Hematopoietic multipotent progenitor cell treated with erythropoietin and hydrocortisone succinate and interleukin-3 and kit ligand, for 15 days (in vitro differentiated cells): ENCODE measurements at places on chromosomes 1 and 21.

DNA sequence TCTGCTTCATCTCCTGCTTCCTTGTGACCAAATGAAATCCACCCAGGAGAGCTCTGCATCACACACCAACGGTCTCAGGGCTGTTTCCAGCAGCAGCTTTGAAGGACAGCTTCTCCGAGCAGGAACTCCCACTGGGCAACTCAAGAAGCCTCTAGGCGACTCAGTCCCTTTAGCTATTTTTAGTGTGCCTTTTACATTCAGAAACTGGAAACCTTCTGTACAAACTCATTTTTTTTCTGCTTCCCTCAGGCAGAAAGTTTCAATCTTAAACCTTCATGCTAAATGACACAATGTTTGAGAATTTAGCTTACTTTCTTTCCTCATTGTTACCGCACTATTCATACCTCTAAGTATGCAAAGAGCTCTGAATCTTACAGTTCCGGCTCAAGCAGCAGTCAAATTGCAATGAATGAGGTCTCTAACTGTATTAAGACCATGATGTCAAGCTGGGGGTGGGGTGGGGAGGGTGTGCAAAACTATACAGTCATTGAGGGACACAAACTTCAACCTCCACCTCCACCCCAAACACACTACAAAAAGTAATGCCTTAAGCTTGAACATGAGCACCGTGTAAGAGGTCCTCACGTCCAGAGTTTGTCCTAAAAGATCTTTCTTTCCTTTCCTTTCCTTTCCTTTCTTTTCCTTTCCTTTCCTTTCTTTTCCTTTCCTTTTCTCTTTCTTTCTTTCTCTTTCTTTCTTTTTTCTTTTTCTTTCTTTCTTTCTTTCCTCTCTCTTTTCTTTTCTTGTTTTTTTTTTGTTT is 16.4 kb upstream of the TARBP1 start:
- DNase-seq = no peak

GRCh38 chr1:114535401-114535800 is 24.4 kb upstream of the TRIM33 start:
- no peak for DNase-seq

GRCh38 chr1:15837931-15838330 is 9.6 kb upstream of the SPEN start:
- DNase-seq = no peak

GRCh38 chr21:29477941-29478340 is 179.2 kb downstream of the BACH1 start:
- no peak for DNase-seq

DNA sequence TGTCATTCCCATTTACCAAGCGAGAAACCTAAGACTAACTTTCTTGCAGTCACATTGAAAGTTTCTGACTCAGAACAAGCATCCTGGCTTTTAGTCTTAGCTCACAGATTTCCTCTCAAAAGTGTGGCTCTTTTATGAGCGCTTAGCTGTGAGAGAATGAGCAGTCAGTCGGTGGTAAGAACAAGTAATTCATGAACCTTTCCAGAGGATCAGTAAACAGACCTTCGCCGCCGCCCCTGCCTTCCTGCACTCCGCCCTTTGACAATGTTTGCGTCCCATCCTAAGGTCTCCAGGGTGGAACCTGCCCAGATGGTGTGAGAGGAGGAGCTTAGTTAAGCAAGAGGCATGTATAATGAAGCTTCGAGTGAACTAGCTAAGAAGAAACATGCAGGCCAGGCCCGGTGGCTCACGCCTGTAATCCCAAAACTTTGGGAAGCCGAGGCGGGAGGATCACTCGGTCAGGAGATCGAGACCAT is 142.4 kb downstream of the GLUL start:
- peak; percentile 43 for DNase-seq

GRCh38 chr1:241419986-241420385 is 63.0 kb upstream of the RGS7 start:
- DNase-seq = no peak

- no peak for DNase-seq
Measured at GRCh38 chr21:14900058-14900457, 164.7 kb downstream of the NRIP1 start.

- no peak for DNase-seq
Measured at GRCh38 chr1:241603731-241604245, 36.4 kb downstream of the CHML start.

DNA sequence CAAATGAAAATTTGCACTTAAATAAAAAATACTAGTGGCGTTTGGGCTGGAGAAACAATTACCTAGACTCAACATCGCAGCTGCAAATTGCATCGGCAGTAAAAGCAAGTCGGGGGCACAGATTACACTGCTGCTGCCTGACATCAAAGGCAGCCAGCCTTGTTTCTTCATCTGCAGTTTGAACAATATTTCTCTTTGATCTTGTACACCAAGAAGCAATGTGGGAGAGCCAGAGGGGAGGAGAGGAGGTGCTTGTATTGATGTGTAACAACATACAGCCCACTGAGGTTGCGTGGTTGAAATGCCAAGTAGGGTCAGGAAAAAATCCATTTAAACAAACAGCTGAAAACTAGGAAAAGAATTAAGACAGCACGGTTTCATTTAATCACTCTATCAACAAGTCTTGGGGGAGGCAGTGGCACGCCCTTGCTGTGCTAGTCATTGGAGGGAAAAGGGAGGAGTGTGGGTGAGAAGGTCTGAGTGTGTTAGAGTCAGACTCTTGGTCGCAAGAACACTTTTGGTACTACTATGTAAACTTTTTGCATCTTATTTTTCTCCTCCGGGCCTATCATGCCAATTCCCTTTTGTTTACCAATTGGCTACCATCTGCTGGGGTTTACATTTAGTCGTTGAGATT is 456.5 kb downstream of the OMA1 start:
- DNase-seq = no peak

DNA sequence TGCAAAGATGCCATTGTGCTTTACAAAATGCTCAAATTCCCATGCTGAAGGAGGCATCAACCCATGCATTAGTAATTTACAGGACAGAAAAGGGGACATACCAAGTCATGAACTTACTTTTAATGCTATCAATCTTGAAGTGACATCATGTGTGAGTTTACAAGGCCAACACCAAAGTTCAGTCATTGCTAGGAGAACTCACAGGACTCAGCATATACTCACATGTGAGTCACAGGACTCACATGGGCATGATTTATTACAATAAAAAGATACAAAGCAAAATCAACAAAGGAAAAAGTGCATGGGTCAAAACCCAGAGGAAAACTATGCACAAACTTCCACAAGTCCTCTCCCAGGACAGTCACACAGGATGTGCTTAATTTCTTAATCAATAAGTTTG is 1656.0 kb downstream of the MRPL39 start:
- no peak for DNase-seq

DNA sequence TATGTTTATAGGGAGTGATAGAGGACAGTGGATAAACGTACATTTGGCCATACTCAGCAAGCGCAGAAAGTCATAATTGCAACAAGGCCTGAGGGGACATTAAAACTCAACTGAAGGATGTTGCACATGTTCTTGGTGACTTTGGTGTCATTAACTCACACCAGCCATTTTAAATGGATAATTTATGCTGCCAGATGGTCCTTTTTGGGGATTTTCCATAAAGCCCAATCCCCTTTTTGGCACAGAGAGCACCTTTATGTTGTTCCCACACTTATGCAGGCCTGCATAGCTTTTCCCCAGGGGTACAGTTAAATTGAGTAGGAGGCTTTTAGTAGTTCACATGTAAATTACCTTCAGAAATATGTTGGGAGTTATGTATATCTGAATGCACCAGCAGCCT is 279.6 kb downstream of the NFIA start:
- no peak for DNase-seq

DNA sequence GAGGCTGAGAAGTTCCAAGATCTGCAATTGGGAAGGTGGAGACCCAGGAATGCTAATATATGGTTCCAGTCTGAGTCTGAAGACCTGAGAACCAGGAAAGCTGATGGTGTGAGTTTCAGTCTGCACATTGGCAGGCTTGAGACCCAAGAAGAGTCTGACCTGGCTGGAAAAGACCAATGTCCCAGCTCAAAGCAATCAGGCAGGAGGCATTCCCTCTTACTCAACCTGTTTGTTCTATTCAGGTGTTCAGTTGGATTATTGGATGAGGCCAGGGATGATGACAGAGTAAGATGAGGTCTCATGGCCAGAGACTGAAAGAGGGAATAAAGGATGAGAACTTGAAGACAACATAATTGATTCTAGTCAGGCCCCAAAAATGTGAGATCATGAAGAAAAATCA is 50.1 kb downstream of the SPATA46 start:
- DNase-seq = no peak
